T-helper 2 cell (primary cell): ENCODE measurements at places on chromosomes 12 and 14.
A peak's percentile ranks its signal among the peaks of the same experiment; 100 is the strongest.

DNA sequence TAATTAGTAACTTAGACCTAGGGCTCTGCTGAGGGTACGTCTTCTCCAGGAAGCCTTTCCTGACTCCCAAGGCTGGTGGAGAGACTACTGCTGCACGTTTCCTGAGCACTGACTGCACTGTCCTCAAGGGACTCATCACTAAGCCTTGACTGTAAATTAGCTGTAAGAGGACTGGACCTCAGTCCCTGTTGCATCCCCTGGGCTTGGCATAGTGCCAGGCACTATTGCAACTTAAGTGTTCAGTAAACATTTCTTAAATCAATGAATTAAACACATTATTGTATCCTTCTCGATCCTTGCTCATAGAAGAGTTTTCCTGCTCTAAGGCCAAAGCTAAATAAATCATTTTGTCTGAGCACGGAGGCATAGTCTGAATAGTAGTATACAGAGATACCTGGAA, 31.9 kb upstream of the IFNG-AS1 start:
- DNase-seq = no peak

DNA sequence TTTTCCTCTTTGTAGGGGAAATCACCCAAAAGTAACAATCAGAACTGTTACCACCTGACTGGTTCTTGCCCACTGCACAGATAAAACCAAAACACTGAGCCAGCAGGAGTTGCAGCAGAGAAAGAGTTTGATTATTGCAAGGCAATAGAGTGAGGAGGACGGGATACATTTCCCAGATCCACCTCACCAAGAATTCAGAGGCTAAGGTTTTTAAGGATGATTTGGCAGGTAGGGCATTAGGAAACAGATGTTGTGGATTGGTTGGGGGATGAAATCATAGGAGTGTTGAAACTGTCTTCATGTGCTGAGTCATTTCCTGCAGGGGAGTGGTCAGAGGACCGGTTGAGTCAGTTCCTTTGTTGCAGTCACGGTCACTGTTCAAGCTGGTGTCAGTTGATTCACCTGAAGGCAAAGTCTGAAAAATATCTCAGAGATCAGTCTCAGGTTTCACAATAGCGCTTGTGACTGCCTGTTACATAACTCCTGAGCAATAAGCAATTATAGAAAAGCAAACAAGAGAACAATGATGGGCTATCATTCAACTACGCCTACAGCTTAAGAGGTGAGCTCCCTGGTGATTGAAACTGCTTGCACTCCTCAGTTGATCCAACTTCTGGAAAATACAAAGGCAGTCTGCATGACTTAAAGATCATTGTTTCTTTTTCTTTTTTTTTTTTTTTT, 20.3 kb upstream of the AMN1 start:
- DNase-seq = peak; percentile 32

DNA sequence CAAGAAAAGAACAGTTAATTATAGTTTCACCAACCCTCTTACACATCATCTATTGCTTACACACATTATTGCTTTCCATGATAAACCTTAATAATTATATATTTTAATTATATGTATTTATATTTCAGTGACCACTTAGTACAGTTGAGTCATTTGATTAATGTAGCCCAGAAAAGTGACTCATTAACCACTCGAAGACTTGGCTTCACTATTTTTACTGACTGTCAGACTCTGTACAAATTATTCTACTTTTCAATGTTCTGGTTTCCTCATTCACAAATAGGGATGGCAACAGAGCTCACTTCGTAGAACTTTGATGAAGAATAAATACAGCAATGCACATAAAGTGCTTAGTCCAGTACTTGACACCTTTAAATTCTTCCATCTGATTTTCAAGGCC, 98.3 kb downstream of the CFAP54 start:
- no peak for DNase-seq

DNA sequence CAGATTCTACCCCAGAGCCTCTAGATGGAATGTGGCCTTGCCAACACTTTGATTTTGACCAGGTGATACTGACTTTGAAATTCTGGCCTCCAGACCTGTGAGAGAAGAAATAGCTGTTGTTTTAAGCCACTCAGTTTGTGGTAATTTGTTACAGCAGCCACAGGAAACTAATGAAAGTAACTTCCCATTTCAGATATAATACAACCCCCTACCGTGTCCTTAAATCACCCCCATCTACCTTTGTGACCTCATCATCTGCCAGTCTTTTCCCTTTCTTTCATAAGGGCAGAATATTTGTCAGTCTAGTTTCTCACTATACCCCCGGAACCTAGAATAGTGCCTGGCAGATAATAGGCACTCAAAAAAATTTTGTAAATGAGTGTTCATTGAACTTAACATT, 39.6 kb downstream of the PPP4R4 start:
- no peak for DNase-seq

DNA sequence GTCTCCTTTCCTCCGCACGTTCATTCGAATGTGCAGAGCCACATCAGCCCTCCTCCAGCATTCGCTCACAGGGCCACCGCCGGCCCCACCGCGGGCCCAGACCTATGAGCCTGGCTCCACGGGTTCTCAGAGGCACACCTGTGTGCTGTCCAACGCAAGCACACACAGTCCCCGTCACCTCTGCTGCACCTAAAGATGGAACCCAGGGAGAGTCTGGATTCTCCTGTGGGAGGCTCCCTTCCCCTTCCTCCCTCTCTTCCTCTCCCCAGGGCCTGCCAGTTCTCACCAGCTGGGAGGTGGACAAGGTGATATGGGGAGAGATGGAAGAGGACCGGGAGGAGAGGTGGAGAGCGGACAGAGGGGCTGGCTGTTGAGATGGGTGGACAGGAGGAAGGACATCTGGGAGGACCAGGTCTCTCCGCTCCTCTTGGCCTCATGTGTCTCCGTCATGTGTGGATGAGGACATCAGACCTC, 4.9 kb upstream of the AQP6 start:
- no peak for DNase-seq

DNA sequence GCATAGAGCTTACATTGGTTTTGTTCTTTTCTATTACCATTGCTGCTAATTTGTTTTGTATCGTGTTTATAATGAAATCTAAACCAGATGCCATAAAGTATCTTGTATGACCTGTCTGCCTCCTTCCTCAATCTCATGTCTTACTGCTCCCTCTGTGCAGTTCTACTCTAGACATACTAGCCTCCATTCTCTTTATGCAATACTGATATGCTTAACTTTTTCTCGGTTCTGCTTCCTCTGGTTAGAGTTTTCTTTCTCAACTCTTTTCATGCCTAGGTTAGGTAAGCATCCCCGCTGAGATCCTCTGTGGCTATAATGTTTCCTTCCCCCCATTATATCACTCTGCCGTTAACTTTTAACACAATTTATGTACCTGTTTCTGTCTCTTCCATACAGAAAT, 852.3 kb downstream of the TRHDE start:
- DNase-seq = no peak
